ENCODE measurements at places on chromosomes 11 and 22.
A peak's percentile ranks its signal among the peaks of the same experiment; 100 is the strongest.

DNA sequence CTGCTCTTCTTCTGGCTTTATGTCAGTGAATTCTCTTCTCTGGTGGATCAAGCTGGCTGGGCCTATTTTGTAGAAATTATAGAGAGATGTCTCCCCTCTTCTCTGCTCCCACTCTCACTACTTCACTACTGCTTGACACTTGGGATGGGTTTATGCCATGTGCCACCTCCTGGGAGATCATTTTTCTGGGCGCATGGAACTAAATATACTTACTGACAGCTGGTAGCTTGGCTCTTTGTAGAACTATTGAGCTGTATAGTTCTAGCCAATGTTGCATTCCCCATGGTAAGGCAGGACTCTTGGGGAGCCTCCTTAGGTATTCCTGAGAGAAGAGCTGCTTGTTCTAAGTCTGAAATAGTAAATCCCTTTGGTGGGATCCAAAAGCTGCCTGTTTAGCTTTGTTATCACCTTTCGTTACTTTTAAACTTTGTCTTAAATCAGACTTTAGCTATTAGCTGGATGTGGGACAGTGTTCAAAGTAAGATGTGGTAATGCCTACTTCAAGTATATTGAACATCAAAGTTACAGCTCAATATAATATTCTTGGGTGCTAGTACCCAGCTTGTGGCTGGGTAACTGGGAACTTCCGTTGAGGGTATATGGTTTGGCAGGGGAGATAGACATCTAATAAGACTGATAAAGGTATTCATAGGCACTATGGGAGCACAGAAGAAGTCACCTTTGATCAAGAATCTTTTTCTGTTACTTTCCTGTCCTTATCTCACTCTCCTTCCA is 87.5 kb upstream of the RRM1 start:
- no peak for DNase-seq

DNA sequence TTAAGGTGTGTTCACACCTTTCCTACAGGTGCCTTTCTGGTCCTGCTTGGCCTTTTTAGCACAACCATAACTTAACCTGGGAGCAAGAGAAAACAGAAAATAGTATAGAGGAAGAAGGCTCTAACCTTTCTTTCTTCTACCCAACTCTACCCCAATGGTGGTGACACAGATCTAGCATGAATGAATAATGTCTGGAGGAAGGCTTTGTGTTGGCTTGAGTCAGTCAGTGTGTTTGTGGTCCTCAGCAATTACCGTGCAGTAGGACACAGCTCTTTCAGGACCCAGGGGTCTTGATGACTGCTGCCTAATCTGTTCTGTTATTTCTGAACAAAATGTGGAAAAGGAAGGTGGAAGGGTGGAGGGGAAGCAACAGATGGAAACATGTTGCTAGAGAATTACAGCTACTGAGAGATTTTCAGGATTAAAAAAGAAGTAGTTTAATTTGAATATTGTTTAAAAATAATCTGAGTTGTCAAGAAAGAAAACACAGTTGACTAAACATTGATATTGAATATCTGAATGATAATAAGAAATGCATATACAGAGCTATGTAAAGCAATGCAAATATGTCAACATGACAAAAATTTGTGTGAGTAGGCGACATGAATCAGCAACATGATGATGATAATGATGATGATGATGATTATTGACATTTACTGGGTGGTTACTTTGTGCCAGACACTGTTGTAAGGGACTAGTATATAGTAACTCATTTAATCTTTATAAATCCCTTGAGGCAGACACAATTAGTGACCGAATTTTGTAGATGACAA is 55.3 kb downstream of the AASDHPPT start:
- DNase-seq = no peak

GRCh38 chr11:126477535-126478305 is 122.2 kb downstream of the ST3GAL4 start:
- DNase-seq = peak; percentile 8

DNA sequence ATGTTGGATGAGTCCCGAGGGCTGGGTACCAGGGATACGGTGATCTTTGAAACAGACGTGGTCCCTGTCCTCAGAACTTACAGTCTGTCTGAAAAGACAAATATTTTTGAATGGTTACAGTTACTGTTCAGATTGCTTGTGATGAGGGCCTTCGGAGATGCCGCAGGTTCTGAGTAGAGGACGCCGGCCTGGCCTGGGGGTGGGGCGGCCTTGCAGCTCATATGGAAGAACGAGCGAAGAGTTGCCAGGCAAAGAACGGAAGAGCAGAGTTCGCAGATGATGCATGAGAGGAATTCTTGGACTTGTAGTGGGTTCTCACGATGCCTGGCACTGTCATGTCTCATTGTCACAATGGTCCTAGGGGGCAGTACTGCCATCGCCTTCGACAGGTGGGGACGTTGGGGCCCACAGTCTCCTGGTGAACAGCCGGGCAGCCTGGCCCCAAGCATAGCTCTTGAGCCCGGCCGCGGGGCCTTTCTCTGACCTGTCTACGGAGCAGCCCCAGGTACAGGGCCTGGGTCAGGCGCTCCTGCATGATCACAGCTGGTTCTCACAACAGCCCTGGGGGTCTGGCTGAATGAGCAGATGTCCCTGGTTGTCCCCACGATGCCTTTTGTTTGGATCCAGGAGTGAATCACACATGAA is 60.9 kb upstream of the PARVG start:
- DNase-seq = no peak

DNA sequence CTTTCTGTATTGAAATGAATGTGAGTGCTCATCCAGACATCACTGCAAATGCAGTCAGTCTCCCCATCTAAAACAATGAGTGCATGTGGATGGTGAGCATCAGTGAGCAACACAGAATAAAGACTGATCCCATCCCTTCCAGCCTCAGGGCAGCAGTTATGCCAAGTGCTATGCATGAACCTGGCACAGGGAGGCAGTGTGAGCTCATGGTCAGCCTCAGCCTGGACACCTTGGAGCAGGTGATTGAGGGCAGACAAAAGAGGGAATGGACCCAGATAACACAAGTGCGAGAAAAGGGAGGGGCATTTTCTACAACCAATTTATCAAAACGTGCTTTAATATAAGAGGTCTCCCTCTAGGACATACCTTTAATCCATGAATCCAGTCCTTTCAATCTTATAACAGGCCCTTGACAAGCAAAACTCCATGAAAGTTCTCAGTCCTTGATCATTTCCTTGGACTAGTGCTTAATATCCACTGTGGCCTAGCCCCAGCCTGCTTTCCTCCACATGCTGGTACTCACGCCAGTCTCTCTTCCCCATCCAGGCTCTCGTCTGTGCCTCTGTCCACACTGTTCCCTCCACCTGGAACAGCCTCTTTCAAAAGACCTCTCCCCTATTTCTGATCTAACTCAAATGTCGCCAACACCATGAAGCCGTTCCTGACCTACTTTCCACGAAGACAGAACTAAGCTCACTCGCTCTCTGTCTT is 50.5 kb upstream of the LRRC55 start:
- DNase-seq = no peak

GRCh38 chr22:31753005-31753633 is 700 bp upstream of the DEPDC5 start:
- DNase-seq = no peak

DNA sequence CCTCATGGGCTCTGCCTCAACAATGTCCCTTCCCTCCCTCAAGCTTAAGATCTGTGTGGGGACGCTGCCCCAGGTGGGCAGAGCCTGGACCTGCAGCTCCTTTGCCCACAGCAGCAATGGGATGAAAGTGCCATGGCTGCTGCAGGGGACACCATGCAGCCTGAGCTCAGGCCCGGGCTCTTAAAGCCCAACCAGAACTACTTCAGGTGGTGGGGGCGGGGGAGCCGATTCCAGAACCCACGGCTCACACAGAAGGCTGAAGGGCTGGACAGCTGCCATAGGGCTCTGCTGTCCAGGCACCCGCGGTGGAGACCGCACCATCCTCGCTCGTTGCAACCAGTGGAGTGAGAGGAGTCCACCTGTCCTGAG is 12.5 kb downstream of the CHID1 start:
- no peak for DNase-seq

DNA sequence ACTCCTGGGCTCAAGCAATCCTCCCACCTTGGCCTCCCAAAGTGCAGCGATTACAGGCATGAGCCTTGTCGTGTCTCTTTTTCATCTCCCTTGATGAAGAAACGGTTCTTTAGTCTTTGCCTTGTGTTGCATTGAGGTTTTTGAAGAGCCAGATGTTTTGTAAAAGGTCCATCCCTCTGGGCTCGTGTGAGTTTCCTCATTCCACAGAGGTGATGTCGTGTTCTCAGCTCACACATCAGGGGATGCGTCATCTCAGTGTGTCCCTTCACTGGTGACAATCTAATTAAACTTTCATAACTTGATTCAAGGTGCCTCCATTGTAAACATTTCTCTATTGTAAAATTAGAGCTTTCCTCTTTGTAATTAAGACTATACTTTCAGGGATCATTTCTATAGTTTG is 29.7 kb upstream of the TEF start:
- DNase-seq = no peak

- no peak for DNase-seq
Observed at GRCh38 chr22:25762147-25762546, 20.2 kb downstream of the MYO18B start.

DNA sequence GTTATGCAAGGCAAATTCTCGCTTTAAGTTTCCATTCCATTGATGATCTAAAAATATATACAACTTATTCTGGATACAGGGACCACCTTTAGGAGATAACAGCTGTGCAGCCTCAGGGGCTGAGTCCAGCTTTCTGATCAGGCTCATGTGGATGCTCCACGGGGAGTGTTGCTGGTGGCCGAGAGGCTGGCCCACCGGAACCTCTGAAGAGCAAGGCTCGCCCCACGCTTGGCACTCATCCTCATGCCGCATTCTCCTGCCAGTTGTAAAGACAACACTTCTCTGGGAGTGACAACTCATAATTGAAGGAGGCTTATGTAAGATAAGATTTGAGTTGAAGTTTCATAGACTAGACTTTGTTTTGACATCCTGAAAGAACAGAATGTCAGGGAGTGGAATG is 123.5 kb downstream of the MPPED1 start:
- no peak for DNase-seq

GRCh38 chr22:25777870-25778269 is 35.9 kb downstream of the MYO18B start:
- peak; percentile 20 for DNase-seq

DNA sequence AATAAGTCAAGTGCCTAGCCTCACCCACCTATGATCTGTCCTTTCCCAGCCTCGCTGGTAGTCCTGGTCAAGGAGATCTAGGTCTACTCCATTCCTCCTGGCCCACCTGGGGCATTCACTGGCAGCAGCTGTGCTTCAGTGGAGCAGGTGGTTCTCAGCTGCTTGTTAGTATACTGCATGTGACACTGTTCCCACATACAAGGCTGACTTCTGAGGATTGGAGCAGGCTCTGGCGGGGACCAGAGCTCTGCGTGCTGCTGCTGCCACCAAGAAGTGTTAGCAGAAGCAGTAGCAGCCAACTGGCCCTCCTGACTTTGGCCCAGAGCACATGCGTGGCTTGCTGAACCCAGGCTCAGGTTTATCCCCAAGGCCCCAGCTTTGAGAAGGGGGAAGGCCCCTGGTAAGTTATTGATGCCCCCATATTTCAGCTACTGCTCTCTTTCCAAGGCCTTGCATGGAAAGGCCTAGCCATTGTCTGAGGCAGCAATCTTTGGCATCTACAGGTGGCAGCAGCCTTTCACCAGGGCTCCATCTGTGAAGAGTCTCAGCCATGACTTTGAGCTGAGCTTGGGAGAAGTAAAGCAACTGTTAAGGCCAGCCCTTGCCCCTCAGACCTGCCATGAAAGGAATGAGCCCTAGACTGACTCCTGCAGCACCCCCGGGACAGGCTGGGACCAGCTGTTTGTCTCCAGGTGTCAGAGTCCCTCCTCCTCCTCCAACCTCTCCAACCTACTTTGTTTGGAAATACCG is 26.5 kb downstream of the ARHGAP1 start:
- DNase-seq = no peak

DNA sequence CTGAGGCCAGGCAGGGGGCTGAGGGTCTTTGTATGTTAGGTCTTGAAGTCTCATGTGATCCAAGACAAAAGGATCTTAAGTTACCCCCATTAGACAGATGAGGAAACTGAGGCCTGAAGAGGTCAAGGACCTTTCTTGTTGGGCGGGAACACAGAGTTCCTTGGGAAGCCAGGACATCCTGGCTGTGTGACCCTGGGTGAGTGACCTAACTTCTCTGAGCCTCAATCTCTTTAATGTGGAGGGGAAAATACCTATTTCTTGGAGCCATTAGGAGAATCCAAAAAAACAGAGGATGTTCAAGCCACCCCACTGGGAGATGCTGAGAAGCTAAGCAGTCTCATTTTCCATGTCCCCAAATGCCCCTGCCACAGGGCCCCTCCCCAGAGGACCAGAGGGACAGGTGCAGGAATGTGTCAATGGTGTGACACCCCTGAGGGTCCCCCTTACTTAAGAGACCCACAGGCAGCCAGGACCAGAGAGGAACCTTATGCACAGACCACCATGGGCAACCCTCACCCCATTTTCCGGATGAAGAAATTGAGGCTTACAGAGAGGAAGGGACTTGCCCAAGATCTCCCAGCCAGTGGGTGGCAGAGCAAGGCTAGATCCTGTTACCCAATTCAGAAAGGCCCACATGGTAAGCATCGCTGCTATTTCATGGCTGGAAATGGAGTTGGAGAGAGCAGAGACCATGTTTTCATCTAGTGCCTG is 8.0 kb downstream of the RAC2 start:
- DNase-seq = peak; percentile 8

GRCh38 chr11:130179396-130180306 is 20.1 kb downstream of the ST14 start:
- no peak for DNase-seq

GRCh38 chr22:37019309-37020191 is at the start of the genes MPST and TST:
MPST (plus strand) TSS chr22:37019742; CDS start chr22:37019837, 95 bp downstream.
TST (minus strand) TSS chr22:37019447; CDS start chr22:37018732, 715 bp downstream.
- peak; percentile 54 for DNase-seq

GRCh38 chr11:44955015-44955738 is 4.5 kb upstream of the TP53I11 start:
- DNase-seq = peak; percentile 91

- DNase-seq = no peak
Observed at GRCh38 chr11:28447226-28447625, 339.0 kb downstream of the METTL15 start.

DNA sequence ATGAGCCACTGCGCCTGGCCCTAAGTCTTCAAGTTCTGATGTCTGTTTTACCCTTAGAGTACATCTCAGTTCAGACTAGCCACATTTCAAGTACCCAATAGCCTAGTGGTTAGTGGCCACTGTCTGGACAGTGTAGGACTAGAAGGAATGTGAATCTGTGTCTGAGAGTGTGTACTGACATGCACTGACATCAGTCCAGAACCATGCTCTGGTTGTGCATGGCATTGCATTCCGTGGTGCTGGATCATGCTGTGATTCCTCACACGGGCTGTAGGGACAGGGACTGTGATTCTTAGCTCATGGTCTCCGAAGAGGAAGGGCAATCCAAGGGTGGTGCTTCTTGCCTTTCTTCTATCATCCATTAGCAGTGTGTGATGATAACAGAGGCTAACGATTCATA is 41.1 kb downstream of the AMOTL1 start:
- DNase-seq = no peak

DNA sequence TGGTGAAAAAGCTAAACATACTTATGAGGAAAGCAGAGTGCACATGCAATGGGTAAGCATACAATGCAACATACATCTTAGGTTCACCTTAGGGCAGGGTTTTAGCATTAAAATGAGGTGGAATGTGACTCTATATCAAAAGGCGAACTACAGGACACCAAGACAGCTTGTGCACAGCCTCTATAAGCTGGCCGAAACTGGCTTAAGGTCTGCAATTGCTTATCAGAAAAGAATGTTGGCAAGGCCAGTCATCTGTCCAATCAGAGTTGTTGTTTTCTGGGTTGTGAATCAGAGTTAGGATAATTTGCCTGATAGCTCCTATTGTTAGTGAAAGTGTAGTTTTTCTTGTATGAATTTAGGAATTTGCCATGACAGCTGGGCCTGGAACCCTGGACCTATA is 76.5 kb downstream of the LRRC4C start:
- DNase-seq = no peak

Measured in AML-193 (cell line).